ENCODE measurements at places on chromosomes 4 and X.

DNA sequence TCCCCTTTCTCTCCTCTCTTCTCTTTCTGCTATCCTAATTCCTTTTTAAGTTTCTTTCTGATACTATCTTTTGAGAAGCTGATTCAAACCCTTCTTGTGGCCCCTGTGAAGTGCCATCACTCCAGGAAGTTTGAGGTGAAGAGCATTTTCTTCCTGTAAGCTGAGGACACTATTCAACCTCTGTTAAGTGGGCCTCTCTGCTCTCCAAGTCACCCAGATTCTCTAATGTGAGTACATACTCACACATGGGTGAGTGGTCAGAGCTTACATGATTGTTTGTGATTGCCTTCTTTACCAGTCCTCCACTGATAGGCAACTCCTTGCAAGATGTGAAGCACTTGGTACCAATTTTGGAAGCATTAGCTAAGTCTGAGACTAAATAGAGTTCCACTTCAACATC lies 18.4 kb upstream of the SMIM10L2A start:
- DNase-seq, result no peak

DNA sequence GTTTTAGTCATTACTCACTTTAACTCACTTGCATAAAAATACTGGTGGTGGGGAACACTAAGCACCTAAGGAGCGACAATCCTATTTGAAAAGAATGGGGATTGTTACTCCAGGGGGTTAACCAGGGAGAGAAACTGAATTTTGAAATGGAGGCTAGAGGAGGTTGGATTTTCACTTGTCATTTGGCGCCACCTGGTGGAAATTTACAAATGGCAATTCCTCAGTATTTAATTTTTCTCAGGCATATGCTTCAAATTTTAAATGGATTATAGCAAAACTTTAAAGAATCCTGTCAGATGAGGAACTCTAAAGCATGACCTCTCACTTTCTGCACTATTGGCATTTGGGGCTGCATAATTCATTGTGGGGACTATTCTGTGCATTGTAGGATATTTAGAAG lies 2.7 kb upstream of the GEMIN8 start:
- peak; percentile 30 for DNase-seq

- no peak for DNase-seq
Measured at GRCh38 chrX:55119712-55120111, 30.9 kb downstream of the PAGE2 start.

GRCh38 chrX:38803243-38803587 lies 2.0 kb downstream of the MID1IP1 start:
- DNase-seq, result no peak

- DNase-seq, result peak; percentile 4
Measured at GRCh38 chrX:81957900-81958545, 756.1 kb downstream of the SH3BGRL start.

- DNase-seq, result no peak
Measured at GRCh38 chr4:73508651-73509050, 27.1 kb downstream of the AFM start.

Measured in T47D (cell line).